Renal cortex interstitium (tissue), 15 donors: ENCODE measurements at places on chromosomes 1 and 21.

GRCh38 chr1:106749906-106750305, 306.6 kb upstream of the PRMT6 start:
- no peak for DNase-seq

GRCh38 chr1:235075048-235075776, 53.4 kb downstream of the TOMM20 start:
- DNase-seq = no peak

DNA sequence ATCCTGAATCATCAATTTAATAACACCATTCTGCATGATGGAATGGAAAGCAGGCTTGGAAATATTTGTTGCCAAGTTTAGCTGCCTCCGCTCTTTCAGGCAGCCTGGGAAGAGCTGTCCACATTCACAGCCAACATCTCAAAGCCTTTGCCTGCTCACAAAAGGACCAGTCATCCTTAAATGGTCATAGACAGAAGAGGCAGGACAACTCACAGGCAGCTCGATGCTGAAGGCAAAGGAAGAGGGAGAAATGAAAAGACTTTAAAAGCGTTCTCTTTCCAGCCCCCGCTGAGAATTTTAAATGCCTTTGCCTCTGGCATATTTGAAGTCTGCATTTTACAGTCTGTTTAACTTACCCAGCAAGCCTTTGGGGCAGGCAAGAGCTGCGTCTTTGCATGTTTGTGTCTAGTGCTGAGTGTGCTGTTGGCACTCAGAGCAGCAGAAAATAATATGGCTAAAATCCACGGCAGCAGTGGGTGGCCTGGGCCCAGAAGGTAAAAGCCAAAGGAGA, 68.9 kb downstream of the NMNAT2 start:
- DNase-seq = no peak

GRCh38 chr1:244628789-244629188, 24.1 kb upstream of the DESI2 start:
- DNase-seq = no peak

- no peak for DNase-seq
Measured at GRCh38 chr1:55490547-55490946, 275.4 kb upstream of the USP24 start.

- DNase-seq = no peak
Measured at GRCh38 chr1:226470921-226471866, 63.3 kb upstream of the PARP1 start.

GRCh38 chr1:71311376-71311775, 230.5 kb upstream of the ZRANB2 start:
- DNase-seq = no peak

- DNase-seq = no peak
Measured at GRCh38 chr1:17161926-17162800, 42.8 kb upstream of the PADI1 start.

DNA sequence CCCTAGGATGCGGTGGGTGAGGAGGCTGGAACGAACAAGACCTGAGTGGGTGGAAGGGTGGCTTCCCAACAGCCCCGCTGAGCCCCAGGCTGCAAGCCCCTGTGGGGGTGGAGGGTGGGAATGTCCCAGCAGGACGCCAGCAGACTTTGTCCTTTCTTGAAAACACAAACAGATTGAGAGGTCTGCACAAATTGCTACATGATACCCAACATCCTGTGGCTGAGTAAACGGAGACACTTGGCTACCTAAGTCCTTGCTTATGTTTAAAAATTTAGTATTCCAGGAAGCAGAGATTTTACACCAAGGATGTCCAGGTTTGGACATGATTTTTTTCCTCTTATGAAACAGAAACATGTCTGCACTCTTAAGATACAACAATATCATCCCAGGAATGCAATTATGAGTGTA, 11.8 kb upstream of the F3 start:
- no peak for DNase-seq

- no peak for DNase-seq
Measured at GRCh38 chr1:184858288-184858687, 103.6 kb upstream of the EDEM3 start.

DNA sequence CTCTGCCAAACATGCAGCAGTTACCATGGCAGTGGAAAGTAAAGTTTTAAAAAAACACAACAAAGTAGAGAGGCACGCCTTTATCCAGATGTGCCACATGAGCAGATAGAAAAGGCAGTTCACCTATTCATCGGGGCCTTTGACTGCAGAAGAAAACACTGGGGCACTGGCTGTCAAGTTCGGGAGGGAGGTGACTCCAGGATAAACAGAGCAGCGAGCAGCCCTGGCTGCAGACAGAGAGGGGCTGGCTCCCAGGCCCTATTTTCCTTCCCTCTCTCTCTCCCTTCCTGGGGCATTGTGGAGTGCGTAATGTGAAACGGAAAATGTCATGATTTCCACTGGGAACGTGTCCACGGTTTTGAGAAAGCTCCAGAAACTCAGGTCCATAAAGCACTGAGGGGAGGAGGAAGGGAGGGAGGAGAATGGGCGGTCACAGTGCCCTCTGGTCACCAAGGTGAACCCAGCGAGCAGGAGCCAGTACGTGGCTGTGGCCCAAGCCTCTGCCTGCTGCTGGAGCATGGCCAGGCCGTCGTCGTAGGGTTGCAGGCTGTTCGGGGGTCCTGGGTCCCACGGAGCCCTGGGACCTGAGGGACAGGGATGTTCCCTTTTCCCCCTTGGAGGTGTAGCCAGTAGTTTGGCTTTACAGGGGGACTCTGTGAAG, 114.7 kb upstream of the IRF2BP2 start:
- DNase-seq = no peak

DNA sequence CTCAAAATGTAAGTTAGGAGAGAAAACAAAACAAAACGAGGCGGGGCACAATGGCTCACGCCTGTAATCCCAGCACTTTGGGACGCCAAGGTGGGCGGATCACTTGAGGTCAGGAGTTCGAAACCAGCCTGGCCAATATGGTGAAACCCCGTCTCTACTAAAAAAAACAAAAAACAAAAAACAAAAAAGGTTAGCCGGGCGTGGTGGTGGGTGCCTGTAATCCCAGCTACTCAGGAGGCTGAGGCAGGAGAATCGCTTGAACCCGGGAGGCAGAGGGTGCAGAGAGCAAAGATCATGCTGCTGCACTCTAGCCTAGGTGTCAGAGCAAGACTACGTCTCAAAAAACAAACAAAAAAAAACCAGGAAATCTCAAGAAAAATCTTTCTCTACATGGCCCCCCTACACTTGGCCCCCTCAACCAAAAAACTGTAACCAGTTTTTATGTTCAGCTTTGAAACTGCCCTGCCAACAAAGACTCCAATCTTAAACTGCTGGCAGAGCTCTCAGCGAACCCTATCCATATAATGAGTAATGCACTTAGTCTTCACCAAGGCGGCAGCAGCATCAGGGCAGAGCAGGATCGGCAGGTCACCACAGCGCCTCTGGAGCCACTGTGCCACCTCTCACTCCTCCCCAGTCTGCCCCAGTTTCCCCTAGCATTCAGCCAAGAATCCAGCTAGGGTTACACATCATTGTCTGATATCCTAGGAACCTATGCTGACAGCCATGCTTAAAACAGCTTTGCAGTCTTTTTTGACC, 71.7 kb downstream of the JAK1 start:
- DNase-seq = no peak

GRCh38 chr1:224617410-224618355, 1.6 kb downstream of the CNIH3 start:
- DNase-seq = no peak

DNA sequence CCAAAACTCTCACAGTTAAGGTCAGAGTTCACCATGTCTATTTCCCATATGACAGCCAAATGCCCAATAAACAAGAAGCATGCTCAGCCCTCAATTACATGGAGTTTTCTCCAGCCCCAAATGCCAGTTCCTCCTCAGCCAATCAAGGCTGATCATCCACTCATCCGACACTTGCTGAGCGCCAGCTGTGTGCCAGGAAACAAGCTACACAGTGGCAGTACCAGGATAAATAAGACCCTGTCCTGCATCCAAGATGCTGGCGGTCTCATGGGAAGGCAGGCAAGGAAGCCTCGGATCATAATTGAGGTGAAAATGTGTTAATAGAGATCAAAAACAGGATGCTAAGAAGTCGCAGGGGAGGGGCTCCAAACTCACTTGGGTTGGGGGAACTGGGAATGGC, 7.7 kb downstream of the ZBTB17 start:
- DNase-seq = no peak

DNA sequence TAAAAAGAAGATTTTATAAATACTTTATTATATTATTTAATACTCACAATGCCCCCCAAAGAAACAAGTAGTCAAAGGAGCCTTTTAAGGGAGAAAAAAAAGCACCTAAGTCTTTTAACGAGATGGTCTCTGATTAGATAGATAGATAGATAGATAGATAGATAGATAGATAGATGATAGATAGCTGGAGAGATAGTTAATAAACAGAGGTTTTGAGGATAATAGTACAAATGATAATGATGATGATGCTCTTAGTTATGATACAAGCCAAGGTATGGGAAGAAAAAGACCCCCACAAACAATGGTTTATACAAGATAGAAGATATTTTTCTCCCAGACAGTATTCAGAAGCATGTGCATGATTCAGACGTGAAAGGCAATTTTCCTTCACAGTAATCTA, 14.6 kb upstream of the EDEM3 start:
- no peak for DNase-seq

GRCh38 chr1:38456531-38456876, 403.1 kb downstream of the RRAGC start:
- no peak for DNase-seq

- no peak for DNase-seq
Measured at GRCh38 chr1:223308136-223308535, 55.8 kb downstream of the SUSD4 start.

- DNase-seq = no peak
Measured at GRCh38 chr1:210490781-210491180, 162.1 kb downstream of the HHAT start.

GRCh38 chr1:231236208-231236591, 4.8 kb upstream of the GNPAT start:
- DNase-seq = no peak

GRCh38 chr1:183273300-183273699, 87.2 kb downstream of the LAMC2 start:
- no peak for DNase-seq

DNA sequence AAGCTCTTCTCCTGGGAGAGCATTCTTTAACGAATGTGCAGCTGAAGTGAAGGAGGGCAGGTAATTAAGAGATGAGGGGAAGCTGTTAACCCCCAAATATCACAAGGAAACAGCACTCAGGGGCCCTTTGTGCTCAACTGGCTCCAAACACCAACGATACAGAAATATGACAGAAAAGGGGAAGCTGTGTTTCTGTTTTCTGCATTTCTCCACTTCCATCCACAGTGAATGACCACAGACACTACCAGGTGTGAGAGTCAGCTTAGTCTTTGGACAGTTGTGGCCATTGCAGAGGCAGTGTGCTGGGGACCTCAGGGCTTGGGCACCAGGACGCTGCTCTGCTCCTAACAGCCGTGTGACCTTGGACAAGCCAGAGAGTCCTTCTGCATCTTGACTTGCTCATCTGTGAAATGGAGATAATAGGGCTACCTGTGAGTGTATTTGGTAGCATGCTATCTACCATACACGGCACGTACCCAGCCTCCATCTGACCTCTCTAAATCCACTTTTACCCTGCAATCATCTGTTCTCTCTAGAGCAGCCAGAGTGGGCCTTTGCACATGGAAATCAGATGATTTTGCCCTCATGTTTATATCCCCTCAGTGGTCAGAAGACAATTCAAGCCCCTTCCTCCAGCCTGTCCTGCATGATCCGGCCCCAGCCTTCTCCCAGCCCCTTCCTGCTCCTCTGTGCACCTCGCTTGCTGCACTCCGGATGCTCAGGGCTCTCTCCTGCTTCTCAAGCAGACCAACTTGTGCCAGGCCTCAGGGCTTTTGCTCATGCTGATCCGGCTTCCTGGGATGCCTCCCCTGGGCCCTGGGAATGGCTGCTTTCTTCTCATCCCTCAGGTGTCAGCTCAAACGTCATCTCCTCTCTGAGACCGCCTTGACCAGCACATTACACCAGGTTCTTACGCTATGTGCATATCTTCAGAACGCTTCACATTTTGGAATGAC, 4.7 kb upstream of the TINAGL1 start:
- no peak for DNase-seq

GRCh38 chr1:98322086-98322485, 339.4 kb upstream of the SNX7 start:
- no peak for DNase-seq

DNA sequence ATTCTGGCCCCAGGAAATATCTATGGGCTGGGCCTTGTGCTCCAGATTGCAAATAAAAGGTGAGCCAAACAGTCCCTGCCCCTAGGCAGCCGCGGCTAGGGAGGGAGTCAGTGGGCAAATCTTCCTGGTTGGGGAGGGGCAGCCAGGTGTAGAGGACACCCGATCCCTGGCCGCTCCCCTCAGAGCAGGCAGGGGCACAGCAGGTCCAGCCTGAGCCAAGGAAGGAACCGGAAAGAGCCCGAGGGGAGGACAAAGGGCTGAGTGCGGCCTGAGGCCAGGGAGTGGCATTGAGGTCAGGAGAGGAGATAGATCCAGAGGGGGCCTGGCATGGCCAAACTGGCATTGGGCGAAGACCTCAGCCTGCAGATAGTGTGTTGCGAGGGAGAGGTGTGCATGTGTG, 36.6 kb upstream of the ARF1 start:
- DNase-seq = no peak

DNA sequence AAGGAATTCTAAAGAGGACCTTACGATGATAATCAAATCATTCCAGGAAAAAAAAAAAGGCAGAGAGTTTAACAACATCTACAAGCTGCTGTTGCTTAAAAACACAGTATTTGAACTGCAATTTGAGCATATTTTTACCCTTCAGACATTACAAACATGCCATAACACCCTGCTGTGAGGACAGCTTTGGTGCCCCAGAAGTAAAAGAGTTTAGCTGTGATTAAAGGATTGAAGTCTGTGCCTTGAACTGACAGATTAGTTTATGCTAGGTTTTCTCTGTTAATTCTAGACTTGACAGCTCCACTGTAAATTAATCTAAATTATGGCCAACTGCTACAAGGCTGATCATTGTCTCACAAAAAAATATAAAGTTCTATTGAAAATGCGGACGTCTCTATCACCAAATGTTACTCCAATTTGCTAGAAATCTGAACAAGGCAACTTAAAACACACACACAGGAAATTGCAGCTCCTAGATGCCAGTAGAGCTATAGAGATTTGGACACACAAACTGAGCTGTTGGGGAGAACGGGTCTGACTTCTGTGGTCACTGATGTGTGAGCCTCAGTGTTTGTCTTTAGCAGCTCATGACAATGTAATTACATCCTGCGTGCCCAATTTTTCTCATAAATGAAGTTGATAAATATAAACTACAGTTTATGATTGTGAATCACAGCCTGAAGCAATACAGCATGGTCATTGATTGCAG, 217.9 kb downstream of the NTNG1 start:
- no peak for DNase-seq
